ENCODE measurements at places on chromosomes 16 and 17.
A peak's percentile ranks its signal among the peaks of the same experiment; 100 is the strongest.

DNA sequence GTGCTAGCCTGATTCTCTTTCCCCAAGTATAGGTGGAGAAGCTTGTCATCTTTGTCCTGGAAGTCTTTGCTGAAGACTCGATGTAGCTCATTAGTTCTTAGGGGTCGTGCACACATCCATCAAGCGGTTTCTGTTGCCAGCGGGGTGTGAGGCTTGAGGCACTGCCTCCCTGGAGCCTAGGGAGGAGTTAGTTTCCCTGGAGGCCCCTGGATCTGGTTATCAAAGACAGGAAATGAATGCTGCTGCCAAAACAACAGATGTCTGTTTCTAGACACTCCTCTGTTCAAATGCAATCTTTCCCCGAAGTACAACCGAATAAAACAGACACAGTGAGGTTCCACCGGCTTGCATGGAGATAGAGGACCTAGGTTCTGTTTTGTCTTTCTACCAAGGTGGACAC is 17.5 kb downstream of the HS3ST4 start:
- no peak for DNase-seq

GRCh38 chr17:9205520-9206409 is 184.5 kb downstream of the NTN1 start:
- DNase-seq: no peak

- DNase-seq: no peak
These were observed 363.7 kb downstream of the SNX29 start for GRCh38 chr16:12340151-12340733.

DNA sequence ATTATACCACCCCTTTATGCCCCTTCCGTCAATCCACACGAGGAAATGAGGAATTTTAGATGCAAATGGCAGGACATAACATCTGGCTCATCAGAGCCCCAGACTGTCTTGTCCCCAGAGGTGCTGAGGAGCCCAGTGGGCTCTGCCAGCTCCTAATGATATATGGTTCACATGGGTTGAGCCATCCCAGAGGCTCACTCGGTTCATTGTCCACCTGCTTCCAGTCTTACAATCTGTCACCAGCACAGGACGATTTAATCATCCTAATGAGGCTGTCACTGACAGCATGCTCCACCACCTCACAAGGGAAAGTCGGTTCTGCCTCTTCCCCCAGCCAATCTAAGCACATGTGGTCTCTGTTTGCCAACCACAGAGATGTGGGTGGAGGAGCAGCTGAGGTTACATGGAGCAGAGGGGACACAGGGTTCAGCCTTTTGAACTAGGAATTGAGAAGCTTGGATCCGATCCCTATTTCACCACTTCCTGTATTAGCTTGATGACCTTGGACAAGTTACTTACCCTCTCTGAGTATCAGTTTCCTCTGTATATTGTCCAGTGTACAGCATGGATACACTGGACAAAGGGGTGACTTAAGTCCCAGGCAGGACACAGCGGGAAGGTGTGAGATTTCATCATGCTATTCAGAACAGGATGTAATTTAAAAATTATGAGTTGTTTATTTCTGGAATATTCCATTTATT is 27.0 kb upstream of the DHX8 start:
- no peak for DNase-seq

DNA sequence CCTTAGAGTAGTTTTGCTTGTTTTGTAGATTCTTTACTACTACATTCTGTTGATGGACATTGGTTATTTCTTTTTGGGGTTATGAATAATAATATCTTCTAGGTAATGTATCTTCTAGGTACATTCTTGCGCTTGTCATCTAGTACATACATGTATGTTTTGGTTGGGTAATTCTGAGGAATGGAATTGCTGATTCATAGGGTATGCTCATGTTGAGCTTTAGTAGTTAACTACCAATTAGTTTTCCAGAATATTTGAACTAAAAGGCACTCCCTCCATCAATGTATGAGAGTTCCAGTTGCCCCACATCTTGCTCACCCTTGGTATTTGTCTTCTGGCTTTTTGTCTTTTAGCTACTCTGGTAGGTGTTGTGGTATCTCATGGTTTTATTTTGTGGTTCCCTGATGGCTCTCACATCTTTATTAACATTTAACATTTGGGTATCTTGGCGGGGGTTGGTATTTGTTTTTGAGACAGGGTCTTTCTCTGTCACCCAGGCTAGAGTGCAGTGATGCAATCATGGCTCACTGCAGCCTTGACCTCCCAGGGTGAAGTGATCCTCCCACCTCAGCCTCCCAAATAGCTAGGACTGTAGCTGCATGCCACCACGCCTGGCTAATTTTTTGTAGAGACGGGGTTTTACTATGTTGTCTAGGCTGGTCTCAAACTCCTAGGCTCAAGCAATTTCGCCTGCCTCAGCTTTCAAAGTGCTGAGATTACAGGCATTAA is 47.1 kb downstream of the SLC6A4 start:
- no peak for DNase-seq

DNA sequence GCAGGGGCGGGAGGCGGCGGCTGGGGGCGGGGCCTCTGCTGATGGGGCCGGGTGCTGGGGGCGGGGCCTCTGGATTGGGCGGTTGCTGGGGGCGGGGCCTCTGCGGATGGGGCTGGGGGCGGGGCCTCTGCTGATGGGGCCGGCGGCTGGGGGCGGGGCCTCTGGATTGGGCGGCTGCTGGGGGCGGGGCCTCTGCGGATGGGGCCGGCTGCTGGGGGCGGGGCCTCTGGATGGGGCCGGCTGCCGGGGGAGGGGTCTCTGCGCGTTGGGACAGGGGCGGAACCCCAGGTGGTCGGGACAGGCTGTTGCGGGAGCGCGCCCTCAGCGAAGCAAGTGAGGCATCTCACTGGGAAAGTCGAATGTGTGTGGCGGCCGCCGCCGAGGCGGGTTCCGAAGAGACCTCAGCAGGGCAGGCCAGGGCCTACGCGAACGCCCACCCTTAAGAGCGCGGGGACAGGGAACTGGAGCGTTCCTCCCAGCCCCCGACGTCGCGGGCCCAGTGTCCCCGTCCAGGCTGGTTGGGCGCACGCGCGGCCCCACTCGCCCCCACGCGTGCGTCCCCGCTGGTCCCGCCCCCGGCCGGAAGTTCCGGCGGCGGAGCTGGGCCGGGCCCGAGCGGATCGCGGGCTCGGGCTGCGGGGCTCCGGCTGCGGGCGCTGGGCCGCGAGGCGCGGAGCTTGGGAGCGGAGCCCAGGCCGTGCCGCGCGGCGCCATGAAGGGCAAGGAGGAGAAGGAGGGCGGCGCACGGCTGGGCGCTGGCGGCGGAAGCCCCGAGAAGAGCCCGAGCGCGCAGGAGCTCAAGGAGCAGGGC is at the start of gene STUB1:
Gene STUB1, plus strand, starts transcription at position 597 of the 811 bp plus-strand sequence. Its CDS starts 116 bp downstream, at position 713.
- DNase-seq: peak; percentile 63

DNA sequence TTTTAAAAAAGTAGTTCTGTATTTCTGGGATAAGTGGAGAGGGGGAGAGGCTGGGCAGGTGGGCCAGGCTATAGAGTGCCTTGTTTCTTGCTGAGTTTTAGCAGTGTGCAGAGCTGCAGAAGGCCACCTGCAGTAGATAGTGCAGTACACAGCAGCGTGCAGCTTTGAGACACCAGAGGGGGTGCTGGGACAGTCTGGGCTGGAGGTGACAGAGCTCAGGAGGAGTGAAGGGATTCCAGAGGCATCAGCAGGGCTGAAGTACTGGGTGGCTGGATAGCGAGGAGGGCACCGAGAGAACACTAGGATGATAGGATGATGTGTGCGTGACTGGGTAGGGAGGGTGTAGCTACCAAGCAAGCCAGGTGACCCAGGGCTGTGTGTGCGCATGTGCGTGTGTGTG is 26.6 kb downstream of the LCMT1 start:
- DNase-seq: no peak

GRCh38 chr17:75146592-75146991 is 7.7 kb downstream of the JPT1 start:
- DNase-seq: no peak

Data from omental fat pad (tissue), 4 donors.